Left ventricle myocardium inferior (tissue), 1 donor: ENCODE measurements at places on chromosomes 1 and 21. TPM values are rescaled to one million over a fixed set of nuclear protein-coding genes. Genes with fewer than 3 reads are reported as not detected.

Gene HSD3B2
- not detected for total RNA-seq

DNA sequence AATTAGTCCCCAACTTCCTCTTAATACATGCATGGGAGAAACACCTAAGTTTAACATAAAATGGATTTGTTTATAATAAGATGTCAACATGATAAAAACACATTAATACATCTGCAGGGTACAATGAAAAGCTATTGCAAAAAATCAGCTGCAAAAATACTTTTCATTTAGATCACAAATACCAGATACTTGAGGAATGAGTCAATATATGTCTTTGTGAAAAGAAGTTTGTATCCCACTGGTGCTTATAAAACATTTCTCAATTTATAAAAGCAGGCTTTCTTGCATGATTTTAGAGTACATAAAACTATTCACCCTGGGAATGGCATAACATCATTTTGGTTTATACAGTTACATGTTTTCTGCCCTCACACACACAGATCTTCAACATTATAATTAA is 18.6 kb upstream of the PRKAA2 start:
- DNase-seq: no peak

- no peak for DNase-seq
These were observed 18.9 kb downstream of the RIMKLA start for GRCh38 chr1:42399315-42400100.

DNA sequence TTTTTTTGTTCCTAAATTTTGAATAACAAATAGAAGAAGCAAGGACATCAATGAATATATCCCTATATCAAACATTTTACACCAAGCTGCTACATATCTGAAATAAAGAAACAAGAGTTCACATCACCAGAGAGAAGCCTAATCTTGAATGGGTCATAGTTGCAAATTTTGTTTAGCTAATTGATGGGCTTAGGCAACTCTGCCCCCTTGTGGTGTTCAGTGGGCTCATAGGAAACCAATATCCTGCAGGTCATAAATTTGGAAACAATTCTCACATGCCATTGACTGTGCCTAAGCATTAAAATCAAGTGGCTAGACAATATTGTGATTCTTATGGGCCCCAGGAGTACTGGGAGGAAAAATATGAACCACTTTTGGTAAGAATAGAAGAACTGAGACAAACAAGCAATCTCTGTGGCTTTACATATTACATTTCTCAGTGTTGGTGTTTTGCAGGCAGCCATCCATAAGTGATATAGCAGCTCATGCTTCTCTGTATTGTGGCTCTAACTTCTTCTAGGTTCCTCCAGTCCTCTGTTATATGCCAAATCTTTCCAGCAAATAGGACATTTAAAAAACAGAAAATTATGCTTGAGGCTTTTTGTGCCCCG is 1262.8 kb upstream of the PRMT6 start:
- DNase-seq: no peak

DNA sequence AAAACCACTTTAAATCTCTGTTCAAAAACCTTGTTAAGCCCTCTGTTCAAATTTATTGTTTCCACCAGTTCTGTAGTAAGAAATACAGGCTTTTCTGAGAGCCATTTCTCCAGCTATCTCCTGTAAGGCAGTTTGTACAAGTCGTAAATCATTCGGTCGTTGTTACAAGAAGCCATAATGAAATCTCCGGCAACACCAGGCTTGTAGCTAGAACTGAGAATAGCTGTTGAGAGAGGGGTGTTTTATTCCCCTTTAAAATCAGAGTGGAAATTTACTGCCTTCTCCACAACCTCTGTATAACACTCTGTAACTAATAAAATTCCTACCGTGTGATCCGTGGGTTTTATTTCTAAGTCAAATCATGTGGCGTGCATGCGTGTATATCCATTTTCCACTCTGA is 335.8 kb upstream of the KAZN start:
- no peak for DNase-seq

GRCh38 chr1:157302724-157303123 is 164.5 kb upstream of the ETV3 start:
- DNase-seq: no peak

- DNase-seq: no peak
These were observed 167.9 kb upstream of the C8B start for GRCh38 chr1:57133686-57134085.
